Activated CD4-positive, CD25-positive, alpha-beta regulatory T cell treated with anti-CD3 and anti-CD28 coated beads, Interleukin-2, amount 50 U/mL, for 24 hours (primary cell): ENCODE measurements at places on chromosomes 4 and X.

DNA sequence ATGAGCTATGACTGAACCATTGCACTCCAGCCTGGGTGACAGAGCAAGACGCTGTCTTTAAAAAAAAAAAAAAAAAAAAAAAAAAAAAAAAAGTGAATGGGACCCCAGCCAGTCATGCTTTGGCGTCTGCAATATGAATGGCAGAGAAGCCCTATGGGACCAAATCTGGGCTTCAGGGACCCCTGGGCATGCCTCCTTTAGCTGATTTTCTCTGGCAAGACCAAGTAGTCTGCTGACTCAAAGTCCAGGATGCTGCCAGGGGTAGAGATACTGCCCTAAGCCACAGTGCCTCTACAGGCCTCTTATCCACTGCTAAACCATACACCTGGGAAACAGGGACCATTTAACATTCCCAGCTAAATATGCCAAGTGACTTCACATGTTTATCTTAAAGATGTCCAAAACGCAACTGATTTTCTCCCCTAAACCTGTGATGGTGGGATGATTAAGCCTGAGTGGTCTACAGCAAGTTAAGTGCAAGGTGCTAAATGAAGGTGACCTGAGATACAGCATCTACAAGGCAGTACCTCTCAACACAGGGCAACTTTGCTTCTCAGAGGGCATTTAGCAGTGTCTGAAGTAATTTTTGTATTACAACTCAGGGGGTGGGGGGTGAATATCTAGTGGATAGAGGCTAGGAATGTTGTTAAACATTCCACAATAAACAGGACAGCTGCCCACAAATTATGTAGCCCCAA lies 5.8 kb downstream of the RPS4X start:
- no peak for ATAC-seq

- no peak for ATAC-seq
Observed at GRCh38 chr4:184955116-184955515, 63.2 kb upstream of the HELT start.

GRCh38 chr4:83772685-83773084 lies 236.8 kb downstream of the GPAT3 start:
- no peak for ATAC-seq

- ATAC-seq: peak; percentile 67
Observed at GRCh38 chr4:40046311-40046980, 10.2 kb upstream of the N4BP2 start.

- ATAC-seq: no peak
Observed at GRCh38 chr4:156771171-156771837, 200.3 kb downstream of the PDGFC start.

DNA sequence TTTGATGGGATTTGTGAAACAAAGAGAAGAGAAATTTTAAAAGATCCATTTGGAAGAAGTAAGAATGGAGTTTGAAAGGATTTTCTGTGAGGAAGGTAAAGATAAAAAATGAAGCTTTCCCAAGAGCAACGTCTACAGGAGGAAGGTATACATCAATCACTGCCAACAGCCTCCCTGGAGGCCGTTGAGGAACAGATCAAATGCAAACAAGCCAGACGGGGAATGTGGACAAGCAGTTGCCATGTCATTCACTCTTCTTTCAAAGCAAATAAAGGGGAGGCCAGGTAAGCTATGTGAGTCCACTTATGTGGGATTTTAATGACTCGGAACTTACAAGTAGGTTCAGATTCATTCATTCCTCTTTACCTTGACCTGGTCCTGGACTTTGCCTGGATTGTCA lies 1020.5 kb upstream of the AGA start:
- ATAC-seq: no peak

- no peak for ATAC-seq
Observed at GRCh38 chr4:25901030-25901430, 13.0 kb upstream of the SMIM20 start.

- ATAC-seq: peak; percentile 68
Observed at GRCh38 chrX:101595739-101596419, 21.9 kb downstream of the ARMCX6 start.

DNA sequence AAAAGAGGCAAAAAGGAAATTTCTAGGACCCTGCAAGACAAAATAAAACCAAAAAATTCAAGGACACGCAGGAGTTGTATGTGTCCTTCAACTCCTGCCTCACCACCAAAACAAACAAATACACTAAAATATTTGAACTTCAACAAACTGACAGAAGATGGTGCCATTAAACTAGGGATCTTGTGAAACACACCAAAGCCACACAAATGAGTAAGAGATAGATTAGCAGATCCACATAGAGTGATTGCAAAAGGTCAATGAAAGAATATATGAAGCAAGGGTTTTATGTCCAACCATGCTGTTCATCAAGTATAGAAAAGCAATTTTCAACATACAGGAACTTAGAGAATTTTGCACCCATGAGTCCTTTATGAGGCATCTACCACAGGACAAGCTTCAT lies 40.1 kb upstream of the SCML1 start:
- no peak for ATAC-seq

DNA sequence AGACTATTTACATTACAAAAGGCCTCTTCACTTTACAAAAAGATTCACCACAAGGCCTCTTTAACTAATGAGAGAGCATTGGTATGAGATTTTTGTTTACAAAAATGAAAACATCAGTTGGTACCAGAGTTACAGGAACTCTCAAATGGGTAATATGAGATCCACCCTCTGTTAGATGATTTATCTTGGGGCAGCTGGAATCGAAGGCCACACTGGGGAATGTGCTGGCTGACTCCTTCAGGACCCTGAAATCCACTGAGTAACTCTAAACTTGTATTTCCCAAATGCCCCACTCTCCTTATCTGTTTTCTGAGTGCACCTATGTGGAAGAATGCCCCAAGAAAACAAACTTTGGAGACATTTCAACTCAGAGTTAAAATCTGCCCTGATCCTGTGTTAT lies 232.9 kb upstream of the F9 start:
- no peak for ATAC-seq

DNA sequence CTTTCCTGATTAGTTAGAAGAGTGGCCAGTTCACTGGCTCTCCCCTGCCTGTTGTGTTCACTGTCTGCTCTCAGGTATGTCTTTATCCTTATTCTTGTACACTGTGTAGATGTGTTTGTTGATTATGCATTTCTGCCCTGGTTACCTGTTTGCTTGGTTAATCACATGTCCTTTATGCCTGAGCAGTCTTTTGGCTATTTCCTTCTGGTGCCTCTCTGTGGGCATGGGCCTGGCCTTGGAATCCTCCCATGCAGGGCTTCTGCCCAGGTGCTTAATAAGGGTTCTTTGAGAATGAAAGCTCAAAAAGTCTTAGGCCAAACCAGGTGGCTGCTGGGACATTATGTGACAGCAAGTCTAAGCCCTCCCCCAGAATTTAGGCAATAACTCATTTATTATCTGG lies 26.5 kb downstream of the OTUD6A start:
- no peak for ATAC-seq

DNA sequence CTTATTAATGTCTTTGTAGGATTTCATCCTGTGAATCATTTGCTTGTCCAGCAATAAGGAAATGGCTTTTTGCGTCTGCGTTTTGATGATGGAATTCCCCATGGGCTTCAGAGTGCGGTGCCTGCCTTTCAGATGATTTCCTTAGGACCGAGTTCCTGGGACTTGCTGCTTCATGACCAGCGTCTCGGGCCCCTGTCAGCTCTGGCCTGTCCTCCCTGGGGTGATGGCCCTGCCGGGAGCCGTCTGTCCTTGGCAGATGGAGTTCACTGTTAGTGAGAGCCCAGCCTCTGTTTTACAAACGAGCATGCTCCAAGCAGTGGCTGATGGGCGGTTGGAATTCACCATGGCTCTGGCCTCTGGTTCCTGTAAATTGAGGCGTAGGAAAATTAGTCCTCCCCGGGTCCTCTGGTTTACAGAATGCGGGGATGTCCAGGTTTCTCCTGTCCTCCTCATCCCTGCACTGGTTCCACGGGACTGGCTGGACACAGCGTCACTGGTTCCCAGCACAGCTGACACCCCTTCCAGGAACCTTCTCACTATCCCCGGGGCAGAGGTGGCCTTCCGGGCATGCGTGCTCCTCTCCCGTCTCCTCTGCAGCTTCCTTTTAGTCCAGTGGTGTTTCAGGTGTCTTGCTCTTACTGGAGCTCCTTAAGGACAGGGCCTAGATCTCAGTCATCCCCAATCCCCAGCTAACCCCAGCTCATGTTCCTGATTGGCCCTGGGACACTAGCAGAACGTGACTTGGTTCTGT lies 34.9 kb downstream of the TBC1D14 start:
- ATAC-seq: no peak

DNA sequence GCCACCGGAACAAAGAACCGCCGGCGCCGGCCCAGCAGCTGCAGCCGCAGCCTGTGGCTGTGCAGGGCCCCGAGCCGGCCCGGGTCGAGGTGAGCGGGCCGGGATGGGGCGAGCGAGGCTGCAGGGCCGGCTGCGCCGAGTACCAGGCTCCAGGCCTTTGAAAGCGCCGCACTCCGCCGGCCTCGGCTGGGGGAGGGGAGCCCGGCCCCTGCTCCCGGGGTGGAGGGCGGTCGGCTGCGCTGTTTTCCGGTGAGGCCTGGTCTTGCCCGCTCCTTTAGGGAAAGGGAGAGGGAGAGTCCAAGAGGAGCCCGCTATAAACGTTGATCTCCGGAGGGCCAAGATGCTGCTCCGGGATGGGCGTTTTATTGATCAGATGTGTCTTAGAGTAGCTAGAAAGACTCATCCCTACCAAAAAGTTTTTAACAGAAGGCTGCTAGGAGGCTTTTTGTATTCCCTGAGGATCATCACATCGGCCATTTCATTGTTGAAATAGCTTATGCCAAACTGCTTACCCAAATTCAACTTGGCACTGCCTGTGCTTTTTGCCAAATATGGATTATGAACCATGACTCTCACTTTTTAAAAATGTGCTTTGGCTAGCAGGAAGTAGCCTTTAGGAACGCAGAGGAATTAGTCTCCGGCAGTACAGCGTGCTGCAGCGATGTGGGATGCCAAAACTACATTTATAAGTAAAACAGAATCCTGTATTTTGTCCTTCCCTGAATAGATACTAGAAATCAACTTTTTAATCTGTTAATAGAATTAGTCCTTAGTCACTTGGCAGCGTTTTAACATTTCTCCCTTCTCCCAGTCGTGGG lies 760 bp downstream of the TMEM165 start:
- peak; percentile 7 for ATAC-seq

- ATAC-seq: no peak
Observed at GRCh38 chr4:17597517-17597916, 16.9 kb upstream of the MED28 start.

GRCh38 chrX:5748586-5749150 lies 480.0 kb downstream of the NLGN4X start:
- ATAC-seq: no peak

DNA sequence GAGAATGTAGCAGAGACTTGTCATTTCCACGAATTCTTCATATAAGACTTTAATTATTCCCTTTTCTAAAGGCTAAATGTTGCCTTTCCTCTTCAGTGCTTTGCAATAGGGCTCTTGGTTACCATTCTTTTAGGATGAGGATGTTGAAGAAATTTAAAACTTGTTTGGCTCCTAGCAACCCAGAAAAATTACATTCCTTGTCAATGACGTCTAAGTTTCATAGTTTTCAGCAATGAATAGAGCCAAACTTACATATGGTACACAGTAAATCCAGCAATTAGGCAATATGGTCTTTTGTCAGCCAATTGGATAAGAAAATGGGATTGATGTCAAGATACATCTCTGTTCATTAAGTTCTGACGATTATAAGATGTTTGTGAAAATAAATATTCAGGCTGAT lies 1639.6 kb upstream of the PCDH10 start:
- no peak for ATAC-seq

- peak; percentile 34 for ATAC-seq
Observed at GRCh38 chrX:153723351-153724251, 586 bp downstream of the BCAP31 start.

DNA sequence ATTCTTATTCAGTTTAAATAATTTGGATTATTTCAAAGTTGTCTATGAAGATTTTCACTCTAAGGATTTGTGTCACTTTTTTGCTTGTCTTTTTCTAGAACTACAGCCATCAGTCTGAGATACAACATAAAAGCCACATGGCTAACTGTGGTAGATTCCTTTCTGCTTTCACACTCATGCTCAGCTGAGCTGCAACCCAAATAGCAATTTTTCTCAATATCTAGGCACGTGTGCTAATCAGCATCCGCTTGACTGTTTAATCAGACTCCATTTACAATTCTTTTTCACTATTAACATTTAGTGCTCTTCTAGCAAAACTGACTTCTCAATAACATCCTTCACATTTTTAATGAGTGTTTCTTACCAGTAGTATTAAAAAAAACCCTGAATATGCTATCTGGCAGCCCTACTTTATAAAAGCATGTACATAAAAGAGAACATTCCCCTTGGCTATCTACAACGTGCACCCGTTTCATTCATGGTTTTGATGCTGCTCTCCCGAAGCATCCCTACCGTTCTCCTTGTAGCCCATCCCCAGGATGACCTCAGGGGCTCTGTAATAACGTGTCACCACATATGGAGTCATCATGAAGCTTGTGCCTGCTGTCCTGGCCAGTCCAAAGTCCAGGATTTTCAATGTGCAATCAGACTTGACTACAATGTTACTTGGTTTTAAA lies 259.2 kb downstream of the MAPK10 start:
- ATAC-seq: no peak

- no peak for ATAC-seq
Observed at GRCh38 chr4:87950493-87950892, 25.0 kb upstream of the SPP1 start.
